NCI-H2171 treated with DMSO at 0.1 percent for 48 hours (cell line): ENCODE measurements at places on chromosomes 3 and 15.

DNA sequence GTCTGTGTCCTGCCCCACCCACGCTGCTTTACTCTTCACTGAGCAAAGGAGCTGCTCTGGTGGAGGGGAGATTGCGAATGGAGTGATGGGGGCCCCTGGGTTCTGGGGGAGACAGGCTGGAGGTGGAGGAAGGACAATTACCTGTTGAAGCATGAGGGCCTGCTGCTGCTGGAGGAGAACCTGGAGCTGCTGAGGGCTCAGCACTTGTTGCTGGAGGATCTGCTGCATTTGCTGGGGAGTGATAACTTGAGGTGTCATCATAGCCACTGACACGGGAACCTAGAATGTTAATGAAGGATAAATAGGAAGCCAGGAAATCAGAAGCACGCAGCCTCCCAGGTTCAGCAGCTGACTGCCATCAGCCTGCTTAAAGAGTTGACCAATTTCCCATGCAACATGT lies 530.0 kb downstream of the FOXP1 start:
- DNase-seq = no peak

- no peak for DNase-seq
Measured at GRCh38 chr3:139285691-139286090, 58.1 kb upstream of the MRPS22 start.

DNA sequence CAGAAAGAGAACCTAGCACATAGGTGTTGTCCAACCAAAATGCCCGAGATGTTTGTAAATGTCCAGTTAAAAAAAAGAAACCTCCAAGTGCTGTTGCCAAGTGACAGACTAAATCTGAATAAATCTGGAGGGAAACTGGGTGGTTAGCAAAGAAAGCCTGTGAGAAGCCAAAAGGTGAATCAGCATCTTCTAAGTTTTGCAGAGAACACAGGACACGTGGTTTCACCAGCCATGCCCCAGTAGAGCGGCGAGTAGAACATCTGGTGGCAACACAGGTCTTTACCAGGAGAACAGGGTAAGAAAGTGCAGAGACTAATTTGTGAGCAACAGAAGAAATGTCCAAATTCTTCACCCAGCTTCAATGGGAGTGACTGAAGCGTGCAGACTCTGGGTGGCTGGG lies 986.0 kb downstream of the ROBO2 start:
- no peak for DNase-seq

- no peak for DNase-seq
Measured at GRCh38 chr3:111128884-111129283, 57.3 kb downstream of the NECTIN3 start.

DNA sequence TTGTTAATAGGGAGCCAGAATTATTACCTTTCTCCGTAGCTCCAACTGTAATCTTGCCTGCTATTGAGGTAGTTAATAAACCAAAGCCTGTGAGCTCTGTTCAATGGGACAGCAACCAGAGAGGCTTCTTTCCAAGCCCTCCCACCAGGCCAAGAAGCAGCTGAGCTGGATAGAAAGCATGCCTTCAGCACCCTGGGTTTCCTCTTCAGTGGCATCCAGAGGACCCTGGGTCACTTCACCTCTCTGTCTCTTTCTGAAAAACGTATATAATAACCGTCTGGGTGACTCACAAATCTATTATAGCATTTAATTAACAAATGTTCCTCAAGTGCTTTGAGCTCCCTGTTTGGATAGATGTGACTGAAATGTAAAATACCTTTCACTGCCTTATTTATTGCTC lies 420.0 kb downstream of the LPP start:
- DNase-seq = no peak
